ENCODE measurements at places on chromosomes 1 and 21. TPM values are rescaled to one million over a fixed set of nuclear protein-coding genes. Genes with fewer than 3 reads are reported as not detected.

The FAM72B gene
- total RNA-seq = 23.1 TPM

The CFAP45 gene
- 1.7 TPM for total RNA-seq

- peak; percentile 76 for DNase-seq
These were observed 157.6 kb downstream of the PGBD5 start for GRCh38 chr1:230268371-230269170.

DNA sequence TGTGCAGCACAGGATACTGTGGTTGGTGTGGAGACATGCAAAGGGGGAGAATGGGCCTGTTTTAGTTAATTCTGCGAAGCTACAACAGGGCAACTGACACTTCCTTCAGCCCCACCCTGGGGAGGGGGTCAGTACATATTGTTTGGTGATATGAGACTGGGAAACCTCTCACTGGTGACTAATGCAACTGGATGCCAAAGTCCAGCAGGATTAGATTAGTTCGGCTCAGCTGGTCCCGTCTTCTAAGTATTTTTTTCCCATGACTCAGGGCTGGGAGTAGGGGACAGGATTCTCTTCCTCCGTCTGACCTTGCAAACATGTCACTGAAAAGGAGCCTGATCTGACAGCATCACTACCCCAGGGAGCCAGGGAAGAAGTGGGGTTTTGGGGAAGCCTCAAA is 43.0 kb downstream of the PLXNA2 start:
- DNase-seq = peak; percentile 95

DNA sequence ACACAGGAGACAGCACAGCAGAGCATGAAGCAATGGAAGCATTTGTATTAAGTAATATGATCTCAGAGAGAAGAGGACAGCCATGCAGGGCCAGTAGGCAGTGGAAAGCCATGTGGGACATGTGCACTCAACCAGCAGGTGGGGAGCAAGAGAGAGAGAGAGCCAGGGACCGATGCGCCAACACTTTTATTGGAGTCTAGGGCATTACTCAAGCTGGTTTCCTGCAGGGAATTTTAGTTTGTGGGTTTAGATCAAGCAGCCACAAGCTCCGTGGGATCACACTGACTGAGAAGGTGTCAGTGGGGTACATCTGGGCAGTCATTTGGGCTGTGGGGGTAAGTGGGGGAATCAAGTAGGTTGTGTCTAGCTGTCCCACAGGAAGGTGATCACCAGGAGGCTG is 137.1 kb downstream of the PCBP3 start:
- no peak for DNase-seq

DNA sequence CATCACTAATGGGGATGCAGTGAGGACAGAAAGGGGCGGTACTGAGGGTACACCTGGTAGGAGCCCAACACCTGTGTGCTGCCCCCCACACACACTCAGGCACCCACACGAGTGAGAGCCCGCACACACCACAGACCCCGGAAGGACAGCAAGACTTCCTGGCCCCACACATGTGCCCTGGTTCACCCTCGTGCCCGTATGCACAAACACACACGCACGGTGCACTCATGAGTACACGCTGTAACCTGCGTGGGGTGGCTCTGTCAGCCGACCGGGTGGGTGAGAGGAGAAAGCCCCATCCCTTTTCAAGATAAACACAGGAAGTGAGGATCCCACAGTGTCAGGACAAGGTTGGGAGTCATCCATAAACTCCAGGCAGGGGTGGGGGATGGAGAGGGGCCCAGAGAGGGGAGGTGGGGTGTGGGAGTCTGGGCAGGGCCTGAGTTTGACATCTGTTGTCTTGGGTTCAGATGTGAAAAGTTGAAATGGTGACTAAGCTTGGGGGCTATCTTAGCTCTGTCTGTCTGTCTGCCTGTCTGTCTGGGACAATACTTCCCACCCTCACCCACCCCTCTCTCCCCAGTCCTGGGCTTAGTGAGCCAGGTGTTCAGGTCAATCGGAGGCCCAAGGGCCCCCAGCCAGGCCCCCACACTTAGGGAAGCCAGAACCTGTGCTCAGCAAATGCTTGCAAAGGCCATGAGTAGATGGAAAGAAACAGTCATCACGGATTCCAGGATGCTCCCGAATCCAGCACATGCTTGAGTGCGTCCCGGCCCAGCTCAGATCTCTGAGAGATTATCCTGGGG is 119.8 kb upstream of the ZBTB40 start:
- DNase-seq = no peak

GRCh38 chr1:24749252-24749651 is 4.0 kb downstream of the CLIC4 start:
- DNase-seq = no peak

GRCh38 chr1:243230914-243231313 is 24.2 kb downstream of the CEP170 start:
- DNase-seq = no peak

The SEMA4A gene
- 0.29 TPM for total RNA-seq

The ATP1A2 gene
- total RNA-seq = not detected

DNA sequence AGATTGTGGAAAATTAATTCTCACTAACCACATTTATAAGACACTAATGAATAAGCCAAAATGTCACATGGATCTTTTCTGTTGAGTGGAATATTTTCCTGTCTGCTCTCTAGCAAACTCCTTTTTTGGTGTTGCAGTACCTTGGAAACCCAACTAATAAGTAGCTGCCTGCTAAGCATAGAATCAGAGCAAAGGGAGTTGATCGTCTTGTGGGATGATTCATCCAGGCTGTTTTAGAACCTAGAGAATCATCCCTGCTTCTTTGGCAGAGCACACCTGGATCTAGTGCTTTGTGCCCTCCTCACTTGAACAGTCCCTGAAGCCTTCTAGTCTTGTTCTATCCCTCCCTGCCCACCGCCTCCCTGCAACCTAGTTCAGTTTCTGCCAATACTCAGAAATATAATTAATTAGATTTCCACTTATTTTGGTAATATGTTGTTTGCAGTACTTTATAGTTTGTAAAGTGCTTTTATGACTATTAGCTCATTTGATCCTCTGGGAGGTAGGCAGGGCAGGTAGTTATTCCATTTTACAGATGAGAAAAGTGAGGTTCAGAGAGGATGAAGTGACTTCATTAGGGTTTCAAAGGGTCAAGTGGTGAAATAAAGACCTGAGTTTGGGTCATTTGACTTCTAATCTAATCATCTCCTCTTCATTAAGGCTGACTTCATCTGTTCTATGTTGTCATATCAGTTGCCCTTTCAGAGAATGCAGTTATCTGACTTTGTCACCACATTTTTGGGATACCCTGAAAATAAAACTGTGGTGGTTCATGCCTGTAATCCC is 2.5 kb downstream of the AGO4 start:
- DNase-seq = peak; percentile 12

GRCh38 chr1:160432371-160432786 is 32.0 kb downstream of the VANGL2 start:
- no peak for DNase-seq

The TAS1R1 gene
- not detected for total RNA-seq

The PDXK gene
- 60.2 TPM for total RNA-seq

- no peak for DNase-seq
These were observed 9.8 kb upstream of the FCRL1 start for GRCh38 chr1:157829711-157830110.

The HSD3B1 gene
- not detected for total RNA-seq

The ACOT11 gene
- total RNA-seq = 1.3 TPM

The PIGM gene
- total RNA-seq = 5.2 TPM

The TSPEAR gene
- not detected for total RNA-seq

DNA sequence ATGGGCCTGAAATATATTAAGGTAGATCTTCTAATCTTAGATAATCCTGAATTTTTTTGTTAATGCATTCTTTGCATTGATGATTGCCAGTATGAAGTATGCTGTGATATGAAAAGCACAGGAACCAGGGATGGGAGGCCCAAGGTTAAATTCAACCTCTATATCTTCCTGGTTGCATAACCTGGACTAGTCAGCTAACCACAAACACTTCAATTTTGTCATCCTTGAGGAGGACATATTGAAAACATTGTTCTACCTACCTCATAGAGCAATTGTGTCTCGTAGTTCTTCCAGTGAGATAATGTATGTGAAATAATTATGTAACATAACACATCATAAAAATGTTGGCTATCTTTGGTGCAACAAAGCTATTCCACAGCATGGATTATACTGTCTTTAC is 25.6 kb downstream of the PDC start:
- no peak for DNase-seq

The MSTO1 gene
- total RNA-seq = 26.5 TPM

DNA sequence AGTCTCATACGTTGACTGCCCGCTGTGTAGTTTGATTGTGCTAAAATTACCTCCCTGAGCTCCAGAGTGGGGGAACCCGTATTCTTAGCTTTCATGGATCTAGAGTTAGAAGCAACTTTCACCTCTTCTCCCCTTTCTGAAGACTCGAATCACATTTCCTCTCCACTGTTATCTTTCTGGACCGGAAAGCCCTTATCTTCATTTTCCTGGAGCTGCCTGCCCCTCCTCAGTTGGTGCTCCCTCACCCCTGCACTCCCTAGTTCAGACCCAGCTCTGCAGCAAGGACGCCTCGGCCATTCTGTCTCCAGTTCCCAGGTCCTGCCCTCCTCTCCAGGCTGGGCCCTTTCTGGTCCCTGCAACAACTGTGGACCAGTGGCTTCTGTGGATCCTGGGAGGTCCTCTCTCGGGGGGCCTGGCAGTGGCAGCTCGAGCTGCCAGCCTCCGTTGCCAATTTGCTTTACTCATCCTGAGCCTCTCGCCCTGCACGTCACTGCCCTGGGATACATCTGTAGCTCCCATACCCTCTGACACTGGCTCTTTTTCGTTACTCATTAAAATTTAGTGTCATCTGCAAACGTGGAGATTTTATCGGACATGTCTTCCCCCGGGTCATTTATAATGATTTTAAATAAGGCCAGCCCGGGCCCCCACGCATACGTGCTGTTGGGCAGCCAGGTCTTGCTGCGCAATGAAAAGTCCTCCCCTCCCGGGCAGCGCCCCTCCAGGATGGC is 141.5 kb upstream of the VAMP3 start:
- DNase-seq = no peak

- no peak for DNase-seq
These were observed 813 bp upstream of the SFT2D2 start for GRCh38 chr1:168224991-168225390.

All from Daoy (cell line).